Activated T-helper 9 cell treated with anti-CD3 and anti-CD28 coated beads, Interleukin-2, amount 50 U/mL, for 16 hours (primary cell): ENCODE measurements at places on chromosomes 2 and 18.

DNA sequence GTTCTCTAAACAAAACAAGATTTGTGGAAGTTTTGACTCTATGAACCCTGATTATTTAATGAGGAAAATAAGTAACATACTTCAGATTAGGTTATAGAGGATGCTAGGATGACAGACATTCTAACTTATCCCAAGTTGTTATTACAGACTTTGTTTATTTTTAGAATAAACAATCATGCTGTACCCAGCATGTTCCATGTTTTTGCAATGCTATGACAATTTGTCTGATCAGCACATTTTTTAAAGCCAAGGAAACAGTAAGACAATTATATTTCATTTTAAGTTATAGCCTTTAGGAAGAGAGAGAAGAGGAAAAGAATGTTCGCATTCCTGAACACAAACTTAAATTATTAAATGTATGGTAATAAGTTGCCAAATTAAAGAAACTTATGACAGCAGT lies 119.8 kb downstream of the KYNU start:
- DNase-seq, result no peak

- DNase-seq, result no peak
Observed at GRCh38 chr18:76565238-76566173, 70.5 kb upstream of the ZNF516 start.

- DNase-seq, result no peak
Observed at GRCh38 chr2:188979187-188980114, 5.3 kb downstream of the COL3A1 start.

DNA sequence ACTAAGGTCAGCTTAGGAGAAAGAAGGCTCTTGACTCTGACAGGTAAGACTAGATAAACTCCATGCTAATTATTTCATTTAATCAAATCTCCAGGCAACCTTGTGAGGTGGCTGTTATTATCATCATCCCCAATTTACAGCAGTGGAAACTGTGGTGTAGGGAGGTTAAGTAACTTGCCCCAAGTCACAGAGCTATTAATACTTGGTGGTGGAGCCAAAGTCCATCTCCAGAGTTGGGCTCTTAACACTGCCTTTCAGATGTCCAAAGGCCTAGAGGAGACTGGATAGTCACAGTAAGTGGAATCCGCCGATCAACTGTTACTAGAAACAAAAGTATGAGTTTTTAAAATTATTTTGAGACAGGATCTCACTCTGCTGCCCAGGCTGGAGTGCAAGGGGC lies 46.6 kb upstream of the SP3 start:
- DNase-seq, result no peak

DNA sequence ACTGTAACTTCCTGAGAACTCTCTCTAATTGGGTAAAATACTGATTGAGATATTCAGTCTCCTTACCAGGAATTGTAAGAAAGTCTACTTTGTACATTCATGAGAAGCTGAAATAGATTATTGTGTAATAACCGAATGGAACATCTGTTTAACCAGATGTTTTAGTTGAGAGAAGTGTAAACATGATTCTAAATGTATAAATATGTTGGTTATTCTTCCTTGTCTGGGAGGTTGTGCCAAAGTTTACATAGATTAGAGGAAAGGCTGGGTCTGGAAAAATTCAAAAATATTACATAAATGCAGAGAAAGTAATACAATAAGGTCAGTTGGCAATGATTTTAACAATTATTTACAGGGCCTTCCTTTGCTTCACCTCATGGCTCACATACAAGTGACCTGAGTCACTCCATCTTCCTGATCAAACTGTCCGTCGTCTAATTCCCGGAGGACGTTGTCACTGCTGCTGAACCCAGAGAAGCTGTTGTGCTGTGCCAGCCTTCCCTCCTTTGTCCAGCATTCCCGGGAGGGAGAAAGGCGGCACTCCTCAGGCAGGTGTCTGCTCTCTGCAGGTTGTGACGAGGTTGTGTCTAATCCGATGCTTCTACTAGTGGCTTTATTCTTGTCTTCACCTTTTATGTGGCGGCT lies 55.9 kb downstream of the MOB4 start:
- DNase-seq, result no peak

DNA sequence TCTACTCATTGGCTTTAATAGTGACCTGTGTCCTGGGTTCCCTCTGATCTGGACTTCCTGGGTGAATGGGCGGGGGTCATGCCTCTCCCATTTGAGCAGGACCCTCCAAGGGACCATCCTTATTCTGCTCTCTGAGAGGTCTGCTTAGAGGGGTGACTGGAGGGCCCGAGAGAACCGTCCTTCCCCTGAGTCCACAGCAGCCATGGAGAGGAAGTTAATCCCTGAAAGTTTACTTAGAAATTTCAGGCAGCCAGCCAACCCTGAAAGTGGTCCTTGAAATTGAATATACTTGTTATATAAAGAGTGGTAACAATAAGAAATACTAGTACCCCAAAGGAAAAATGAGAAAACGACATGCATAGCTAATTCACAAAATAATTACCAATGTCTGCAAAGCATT lies 226.1 kb downstream of the DYSF start:
- DNase-seq, result no peak

- DNase-seq, result no peak
Observed at GRCh38 chr2:179302764-179303571, 38.3 kb upstream of the SESTD1 start.

GRCh38 chr2:233714121-233714520 lies 1.4 kb downstream of the UGT1A5 start:
- DNase-seq, result no peak

DNA sequence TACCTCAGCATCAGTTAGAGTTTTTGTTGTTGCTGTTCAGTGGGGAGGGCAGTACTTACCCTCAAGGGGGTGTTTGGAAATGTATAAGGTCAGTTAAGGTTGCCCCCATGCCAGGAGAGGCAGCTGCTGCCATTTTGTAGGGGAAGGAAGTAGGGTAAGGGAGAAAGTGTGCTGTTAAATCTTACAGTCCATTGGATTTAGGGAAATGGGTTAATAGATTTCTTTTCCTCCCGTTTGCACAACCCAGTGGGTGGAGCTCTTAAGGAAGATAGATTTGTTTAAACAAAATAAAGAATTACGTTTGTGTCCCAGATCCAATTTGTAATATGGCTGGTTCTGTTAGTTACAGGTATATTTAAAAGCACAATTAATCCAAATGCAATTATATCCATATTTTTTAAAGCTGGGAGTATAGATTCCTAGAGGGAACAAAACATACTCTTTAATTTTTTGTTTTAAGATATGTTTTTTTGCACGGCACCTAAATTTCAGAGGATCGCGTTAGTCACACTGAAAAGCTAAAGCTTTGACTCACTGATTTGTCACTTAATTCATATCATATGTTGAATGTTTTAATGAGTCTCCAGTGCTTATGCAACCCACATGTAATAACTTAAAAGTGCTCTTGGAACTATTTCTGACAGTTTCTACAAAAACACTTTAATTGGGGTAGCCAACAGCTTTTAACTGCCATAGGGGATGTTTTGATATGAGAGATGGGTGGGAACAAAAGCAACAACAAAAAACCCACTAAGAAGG lies 9.0 kb upstream of the CWC22 start:
- DNase-seq, result no peak

DNA sequence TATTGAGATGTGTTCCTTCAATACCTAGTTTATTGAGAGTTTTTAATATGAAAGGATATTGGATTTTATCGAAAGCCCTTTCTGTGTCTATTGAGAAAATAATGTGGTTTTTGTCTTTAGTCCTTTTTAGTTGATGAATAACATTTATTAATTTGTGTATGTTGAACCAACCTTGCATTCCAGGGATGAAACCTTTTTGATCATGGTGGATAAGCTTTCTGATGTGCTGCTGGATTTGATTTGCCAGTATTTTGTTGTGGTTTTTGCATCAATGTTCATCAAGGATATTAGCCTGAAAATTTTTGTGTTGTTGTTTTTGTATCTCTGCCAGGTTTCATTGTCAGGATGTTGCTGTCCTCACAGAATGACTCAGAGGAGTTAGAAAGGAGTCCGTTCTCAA lies 1710.4 kb downstream of the SUCLG1 start:
- no peak for DNase-seq
